T follicular helper cell (primary cell): ENCODE measurements at places on chromosomes 11 and 22.

- no peak for DNase-seq
These were observed 785.7 kb upstream of the CCDC90B start for GRCh38 chr11:84071851-84072250.

DNA sequence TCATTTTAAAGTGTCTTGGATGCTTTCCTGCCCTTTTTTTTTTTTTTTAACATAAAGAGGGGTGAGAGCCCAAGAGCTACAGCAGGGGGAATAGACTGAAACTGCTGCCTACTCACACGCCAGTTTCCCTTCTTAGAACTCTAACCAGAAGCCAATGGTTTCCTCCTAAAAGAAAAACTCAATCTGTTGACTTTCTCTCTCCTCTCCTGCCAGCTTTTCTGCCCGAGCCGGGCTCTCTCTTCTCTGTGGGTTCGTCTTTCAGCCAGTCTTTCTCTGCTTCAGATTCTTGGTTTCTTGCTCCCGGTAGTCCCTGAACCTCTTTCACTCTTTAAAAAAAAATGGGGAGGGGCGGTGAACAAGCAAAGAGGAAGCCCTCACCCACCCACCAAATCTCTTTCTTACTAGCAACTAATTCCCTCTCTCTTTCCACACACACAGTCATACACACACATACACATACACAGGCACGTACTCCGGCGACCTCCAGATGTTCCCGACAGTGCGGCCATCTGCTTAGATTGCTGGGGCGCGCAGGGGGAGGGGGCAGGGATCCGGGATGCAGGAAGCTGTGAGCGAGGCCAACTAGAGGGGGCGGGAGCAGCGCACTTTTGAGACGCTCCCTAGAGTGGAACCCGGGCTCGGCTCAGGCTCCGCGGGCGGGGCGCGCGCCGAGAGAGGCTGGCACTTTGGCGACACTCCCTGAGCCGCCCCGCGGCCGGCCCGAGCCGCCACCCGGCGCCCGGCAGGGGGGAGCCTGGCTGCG, 444 bp upstream of the TSKU start:
- DNase-seq: no peak

DNA sequence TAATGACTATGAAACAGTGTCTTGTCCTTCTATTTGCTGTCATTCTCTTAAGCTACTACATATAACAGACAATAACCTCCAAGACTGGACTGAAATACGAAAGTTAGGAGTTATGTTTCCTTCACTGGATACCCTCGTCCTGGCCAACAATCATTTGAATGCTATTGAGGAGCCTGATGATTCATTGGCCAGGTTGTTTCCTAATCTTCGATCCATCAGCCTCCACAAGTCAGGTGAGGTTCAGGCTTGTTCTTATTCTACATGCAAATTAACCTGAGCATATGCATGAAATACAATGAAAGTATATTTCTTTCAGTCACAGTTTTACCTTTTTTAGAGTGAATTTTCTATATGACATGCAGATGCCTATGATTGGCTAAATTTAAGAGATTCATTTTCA, 31.2 kb downstream of the TBCEL start:
- DNase-seq: no peak

DNA sequence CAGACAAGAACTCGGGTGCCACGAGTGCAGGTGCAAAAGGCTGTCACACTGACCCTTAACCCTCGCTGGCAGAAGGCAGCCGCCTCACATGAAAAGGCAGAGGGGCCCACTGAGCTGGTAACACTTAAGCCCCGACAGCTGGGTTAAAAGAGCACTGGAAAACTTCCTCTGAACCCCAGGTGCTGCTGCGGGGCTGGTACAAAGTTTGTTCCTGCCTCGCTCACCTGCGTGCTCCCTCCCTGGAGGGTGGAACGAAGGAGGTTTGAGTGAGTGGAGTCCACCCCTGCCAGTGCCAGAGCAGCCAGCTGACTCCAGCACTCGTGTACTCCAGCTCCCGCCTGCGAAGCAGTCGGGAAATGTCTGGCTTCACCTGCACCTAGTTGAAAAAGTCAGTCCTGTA, 12.6 kb downstream of the SULT4A1 start:
- DNase-seq: no peak

DNA sequence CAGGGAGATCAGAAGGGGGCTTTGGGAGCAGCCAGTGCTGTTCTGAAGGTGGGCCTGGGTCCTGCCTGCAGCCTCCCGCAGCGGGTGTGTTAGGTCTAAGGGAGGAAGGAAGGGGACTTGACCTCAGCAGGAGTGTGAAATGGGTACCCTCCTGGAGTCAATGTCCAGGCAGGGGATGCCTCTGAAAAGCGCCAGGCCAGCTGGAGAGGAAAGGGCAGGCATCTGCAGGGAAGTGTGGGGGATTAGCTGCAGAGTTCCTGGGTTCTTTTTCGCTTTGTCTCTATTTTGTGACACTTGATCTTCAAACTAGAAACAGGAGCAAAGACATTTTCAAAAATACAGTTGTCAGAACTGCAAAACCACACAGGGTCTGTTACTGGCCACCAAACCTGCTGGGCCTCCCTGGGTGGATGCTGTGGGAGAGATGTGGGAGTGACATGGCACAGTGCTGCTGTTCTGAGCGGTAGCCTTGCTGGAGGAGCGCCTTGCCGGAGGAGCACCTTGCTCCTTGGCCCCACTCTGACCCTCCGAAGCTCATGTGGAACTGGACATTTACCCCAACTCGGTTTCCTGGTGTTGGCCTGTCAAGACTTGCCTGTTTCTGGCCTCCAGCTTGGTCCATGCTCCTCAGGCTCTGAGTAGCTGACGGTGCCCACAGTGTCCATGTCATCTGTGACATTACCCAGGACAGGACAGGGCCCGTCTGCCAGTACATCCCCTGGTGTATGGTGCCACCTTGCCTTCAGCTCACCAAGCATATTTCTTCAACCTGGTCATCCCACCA, 25.9 kb downstream of the MED15 start:
- DNase-seq: no peak

DNA sequence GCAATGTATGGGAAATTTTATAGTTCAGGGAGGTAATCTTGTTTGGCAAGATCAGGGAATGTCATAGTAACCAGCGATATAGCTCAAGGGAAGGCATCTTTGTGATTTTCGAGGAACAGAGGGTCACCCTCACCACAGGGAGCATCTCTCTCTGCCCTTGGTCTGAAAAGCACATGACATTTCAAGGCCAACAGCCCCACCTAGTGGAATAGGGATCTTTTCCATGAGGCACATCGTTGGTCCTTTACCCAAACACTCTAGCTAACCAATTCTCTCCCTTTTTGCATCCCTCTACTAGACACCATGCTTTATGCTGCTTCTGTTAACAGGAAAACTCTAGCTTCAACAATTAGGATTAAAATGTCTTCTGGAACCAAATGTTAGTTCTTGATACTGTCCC, 179.0 kb downstream of the GRM5 start:
- peak; percentile 6 for DNase-seq

DNA sequence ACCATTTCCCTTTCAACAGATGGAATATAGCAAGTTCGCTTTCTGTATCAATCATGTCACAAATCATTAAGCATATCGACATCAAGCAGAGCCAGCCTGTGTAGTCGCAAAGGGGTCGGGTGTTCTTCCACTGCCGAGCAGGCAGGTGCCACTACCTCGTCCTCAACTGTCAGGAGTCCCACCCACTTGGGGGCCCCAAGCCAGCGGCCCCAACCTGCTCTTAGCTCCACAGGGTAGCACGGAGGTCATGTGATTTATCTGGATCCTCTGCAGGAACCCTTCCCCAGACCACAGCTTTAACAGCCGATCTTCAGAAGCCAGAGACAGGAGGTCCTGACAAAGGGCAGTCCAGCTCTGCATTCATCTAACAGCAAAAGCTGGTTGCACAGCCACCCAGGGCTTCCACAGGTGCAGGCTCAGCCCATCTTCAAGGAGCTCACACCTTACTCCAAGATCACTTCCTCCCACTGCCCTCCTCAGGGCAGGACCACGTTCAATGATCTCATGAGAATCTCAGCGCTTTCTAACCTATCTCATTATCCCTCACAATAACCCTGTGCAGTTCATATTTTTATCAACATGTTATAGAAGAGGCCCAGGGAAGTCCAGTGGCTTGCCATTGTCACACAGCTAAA, 110.2 kb downstream of the TRIM29 start:
- DNase-seq: no peak

GRCh38 chr11:110473706-110474105, 44.0 kb downstream of the FDX1 start:
- no peak for DNase-seq

DNA sequence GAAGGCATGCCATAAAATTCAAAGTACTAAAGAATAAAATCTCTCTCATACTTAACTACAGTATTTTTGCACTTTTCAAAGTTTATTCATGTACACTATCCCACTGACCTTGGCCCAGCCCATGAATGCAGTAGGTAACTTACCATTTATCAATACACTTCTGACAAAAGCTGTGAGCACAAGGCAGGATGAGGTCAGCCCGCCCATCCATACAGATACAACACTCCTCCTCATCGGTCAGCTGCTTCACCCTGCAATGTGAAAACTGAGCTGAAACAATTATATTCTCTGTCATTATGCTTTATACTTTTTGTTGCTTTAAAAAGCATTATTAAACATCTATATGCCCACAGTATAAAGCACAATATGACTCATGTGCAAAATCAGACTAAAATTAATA, 22.1 kb downstream of the RNF141 start:
- DNase-seq: no peak

DNA sequence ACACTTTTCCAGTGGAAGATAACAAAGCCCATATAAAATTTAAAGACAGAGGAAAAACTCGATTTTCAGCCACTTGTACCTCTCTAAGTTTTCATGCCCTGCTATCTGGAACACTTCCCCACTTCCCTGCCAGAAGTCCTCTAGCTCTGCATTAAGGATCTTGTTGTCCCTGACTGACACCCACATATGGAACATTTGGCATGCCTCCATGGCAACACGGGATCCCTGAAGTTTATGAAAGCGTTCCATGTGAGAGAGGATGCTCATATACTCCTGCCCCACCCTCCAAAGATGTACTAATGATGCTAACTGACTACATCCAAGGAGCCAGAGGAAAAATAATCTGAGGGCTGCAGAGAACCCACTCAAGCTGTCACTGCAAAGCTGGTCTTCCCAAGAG, 8.8 kb upstream of the C11orf91 start:
- no peak for DNase-seq

- DNase-seq: no peak
These were observed 24.5 kb upstream of the TNRC6B start for GRCh38 chr22:40153192-40153591.

GRCh38 chr11:8360086-8360828, 96.6 kb upstream of the LMO1 start:
- no peak for DNase-seq

DNA sequence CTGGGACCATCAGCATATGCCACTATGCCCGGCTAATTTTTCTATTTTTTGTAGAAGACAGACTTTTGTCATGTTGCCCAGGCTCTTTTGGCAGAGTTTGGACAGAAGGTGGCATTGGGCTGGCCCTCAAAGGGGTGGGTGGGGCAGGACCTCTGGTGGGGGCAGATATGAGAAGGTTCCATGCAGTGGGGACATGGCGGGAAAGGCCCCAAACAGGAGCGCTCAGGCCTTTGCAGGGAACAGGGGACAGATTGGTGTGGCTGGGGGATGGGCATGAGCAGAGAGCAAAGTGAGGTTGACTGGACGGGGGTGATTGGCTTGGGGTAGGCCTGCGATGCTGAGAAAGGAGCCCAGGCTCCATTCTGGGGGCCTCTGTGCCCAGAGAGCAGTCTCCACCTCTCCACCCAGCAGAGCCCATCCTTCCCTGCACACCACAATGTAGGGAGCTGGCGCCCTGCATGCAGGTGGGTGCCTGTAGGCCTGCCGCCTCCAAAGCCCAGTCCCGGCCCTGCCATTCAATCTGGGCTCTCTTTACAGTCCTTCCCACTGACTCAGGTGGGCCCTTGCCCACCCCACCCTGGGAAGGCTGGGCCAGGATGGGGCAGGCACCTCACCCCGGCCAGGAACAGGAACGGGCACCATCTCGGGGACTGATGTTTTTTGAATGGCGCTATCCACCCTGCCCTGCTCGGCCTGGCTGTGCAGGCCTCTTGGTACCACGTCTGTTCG, 98.7 kb downstream of the MORC2 start:
- DNase-seq: no peak

DNA sequence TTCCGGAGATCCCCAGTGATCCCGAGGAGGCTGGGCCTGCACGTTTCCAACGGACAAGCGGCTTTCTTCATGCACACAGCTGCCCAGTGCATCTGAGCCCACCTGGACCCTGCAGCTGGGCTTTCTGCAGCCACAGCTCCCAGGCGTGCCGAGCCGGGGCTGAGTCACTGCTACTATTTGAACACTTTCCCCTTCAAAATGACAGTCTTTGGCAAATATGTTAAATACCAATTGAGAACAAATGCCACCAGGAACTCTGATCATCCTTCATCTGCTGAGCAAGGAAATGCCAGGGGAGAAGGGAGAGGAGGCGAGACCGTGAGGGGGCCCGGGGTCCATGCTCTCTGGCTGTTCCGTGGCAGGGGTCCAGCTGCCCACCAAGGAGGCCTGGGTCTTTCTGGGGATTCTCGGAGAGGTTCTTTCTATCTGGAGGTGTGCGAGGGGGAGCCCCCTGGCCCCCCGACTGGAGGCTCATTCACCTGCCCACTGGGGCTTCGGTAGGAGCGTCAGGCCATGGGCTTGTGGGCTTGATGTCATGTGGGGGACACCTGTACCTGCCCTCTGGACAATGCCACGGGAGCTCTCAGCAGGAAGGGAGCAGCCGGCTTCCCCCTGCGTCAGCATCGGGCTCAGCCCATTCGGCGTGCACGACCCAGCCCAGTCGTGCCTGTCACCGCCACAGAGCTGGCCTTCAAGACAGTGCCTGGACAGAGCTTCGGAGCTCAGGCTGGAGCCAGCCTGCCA, 159.6 kb downstream of the CTTN start:
- DNase-seq: no peak

- DNase-seq: no peak
These were observed 1255.9 kb downstream of the TBC1D22A start for GRCh38 chr22:48018346-48018745.

DNA sequence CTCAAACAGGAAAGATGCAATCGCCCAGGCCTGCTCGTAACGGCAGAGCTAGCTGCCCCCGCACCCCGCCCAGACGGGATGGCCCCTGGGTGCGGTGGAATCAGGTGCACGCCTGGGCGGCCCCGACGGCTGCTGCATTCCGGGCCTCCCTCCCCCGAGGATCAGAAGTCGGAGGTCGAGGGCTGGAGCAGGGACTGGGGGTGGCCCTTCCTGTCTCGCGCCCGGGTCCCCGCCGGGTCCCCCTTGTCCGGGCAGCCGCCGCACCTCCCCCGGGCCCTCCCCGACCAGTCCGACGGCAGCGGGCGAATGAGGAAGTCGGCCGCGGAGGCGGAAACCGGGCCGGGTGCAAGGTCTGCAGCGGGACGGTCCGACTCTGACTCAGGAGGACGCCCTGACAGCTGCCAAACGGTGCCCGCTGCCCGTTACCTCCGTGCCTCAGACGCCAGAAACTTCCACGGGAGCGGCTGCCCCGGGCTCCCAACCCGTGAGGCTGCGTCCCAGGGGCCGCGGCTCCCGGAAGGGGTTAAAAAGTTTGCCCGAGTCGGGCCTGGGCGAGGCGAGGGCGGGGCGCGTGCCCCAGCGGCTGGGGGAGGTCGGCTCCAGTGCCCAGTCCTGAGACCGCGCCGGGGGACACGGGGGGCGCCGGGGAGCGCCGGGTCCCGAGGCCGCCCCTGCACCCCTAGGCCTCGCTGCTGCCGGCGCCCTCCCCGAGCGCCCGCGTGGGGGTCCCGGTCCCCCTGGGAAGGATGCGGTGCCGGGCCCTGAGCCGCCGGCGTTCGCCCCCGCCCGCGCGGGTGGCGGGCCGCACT, 663 bp downstream of the MYH9 start:
- no peak for DNase-seq
